ENCODE measurements at places on chromosomes 1 and 21.

DNA sequence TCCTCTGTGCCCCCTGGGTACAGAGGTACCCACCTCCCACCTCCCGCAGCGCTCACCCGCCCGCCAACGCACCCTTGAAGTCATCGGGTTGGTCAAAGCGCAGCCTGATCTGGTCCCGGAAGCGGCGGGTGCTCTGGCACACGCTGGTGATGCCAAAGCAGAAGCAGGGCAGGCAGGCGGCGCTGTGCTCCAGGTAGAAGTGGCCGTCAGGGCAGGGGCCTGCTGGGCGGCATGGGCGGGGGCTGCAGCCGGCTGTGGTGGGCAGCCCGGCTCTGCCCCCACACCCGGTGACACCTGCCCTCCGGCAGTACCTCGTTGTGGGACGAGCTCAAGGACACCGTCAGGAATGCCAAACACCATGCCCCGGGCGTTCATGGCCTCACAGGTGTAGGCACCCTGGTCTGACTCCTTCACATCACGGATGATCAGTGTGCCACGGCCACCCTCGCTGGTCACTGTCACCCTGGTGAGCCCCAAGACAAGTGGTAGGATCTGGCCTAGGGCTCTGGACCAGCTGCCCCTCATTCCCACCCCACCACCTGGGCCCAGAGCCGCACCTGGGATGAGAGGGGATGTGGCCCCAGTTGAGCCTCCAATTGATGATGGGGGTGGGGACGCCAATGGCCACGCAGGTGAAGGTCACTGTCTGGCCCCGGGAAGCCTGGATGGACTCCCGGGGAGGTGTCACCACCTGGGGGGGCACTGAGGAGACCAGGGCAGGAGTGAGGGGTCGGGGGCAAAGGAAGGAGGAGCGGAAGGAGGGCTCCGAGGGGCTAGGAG lies 52.5 kb downstream of the HSPG2 start:
- no peak for DNase-seq

DNA sequence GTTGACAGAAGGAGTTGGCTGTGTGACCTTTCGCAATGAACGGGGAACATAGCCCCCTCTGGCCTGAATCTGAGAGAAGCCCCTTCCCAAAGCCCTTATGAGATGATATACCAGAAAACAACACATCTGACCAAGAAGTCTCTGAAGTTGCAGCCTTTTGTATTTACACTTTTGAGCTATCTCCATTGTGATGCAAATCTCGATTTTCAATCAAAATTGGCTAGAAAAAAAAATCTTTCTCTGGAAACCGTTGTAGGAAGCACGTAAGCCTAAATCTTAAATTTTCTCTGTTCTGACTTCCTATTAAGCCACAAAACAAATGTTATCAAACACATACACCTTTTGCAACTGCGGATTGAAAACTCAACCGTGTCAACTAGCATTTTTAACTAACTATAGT lies 71.4 kb upstream of the OLIG2 start:
- DNase-seq, result no peak

DNA sequence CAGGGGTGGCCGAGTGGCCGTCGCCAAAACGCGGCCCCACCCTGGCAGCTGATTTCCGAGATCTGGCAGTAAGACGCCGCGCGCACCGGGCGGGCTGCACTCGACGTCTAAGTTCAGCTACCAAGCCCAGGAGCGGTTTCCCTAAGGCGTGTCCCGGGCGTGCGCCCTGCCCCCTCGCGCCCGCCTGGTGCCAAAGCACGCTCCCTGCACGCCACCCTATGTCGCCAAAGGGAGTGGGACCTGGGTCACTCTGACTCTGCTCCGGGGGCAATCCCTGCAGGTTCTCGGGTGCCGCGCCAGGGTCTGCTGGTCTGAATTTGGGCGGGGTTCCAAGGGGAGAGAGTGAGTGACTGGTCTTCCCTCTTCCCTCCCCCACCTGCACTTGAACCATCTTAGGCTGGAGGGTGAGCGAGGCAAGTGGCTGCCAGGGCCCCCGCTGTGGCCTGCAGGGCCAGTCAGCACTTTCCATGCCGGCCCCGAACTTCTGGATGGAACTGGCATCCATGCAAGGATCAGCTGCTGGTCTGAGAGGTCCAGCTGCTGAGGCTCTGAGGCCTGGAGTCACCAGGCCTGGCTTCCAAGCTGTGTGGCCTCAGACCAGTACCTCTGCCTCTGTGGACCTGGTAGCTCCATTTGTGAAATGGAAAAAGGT lies at the start of gene LRRC38:
Gene LRRC38 (minus strand): TSS at position 109 of the 652 bp plus-strand sequence. CDS start 410 bp downstream, outside the sequence.
- DNase-seq, result no peak

DNA sequence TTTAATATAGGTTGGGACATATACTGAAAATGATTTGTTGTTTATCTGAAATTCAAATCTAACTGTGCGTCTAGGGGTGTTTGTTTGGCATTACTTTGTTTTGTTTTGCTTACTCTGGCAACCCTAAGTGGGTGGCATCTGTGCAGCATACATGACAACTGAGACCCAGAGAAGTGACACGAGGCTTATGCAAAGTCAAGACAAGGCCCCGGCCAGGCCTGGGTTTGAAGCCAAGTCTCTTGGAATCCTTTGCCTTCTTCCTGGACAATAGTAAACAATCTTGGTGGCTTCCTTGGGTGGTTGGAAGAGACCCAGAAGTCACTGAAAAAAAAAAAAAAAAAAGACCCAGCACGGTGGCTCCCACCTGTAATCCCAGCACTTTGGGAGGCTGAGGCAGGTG lies 197.6 kb upstream of the TMEM51 start:
- DNase-seq, result no peak

GRCh38 chr1:22689505-22689904 lies 21.1 kb upstream of the EPHB2 start:
- DNase-seq, result no peak

DNA sequence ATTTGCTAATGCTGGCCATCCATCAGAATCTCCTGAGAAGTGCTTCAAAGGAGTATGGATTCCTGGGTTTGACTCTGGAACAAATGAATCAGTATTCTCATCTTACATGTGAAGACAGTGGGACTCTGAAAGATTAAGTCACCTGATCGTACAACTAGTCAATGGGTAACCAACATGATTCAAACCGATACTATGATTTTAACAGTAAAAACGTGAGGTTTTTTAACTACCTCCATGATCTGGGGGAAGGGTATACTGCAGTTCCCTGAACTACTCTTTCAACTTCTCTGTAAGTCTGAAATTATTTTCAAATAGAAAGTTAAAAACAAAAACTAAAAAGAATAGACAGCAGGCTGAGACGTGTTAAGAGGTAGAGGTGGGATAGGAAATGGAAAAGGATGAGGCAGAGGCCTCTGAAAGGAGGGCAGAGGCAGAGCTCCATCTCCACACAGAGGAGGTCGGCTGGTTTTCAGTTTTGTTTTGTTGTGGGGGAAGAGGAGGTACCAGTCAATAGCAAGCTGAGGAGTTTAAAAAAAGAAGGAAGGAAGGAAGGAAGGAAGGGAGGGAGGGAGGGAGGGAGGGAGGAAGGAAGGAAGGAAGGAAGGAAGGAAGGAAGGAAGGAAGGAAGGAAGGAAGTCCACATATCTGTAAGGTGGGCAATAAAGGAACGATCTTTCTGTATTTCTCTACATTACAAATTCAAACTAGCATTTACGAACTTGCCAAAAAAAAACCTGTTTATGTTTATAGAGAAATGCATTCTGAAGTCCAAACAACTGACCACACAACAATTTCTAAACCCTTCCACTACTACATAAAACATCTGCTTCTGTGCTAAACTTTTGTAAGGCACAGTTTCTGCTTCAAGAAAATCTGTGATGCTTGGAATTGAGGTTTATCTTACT lies 213.1 kb downstream of the RERE start:
- no peak for DNase-seq

- no peak for DNase-seq
Observed at GRCh38 chr1:181919542-181919941, 142.0 kb downstream of the ZNF648 start.

DNA sequence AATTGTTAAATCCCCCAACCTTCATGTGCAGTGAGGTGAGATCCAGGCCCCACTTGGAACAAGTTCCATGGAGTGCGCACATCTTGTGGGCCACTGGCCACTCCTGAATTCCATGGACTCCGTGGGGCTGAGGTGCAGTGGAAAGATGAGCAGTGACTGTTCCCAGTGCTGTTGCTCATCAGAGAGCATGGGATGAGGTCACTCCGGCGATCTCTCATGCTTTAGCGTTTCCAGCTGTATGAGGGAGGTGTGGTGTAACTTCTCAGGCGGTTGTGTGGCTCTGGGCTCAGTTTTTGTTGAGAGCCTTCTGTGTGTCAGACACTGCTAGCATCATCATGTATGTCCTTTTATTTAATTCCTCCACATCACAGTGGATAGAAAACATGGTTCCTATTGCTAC lies 96.2 kb downstream of the GALNT2 start:
- no peak for DNase-seq

DNA sequence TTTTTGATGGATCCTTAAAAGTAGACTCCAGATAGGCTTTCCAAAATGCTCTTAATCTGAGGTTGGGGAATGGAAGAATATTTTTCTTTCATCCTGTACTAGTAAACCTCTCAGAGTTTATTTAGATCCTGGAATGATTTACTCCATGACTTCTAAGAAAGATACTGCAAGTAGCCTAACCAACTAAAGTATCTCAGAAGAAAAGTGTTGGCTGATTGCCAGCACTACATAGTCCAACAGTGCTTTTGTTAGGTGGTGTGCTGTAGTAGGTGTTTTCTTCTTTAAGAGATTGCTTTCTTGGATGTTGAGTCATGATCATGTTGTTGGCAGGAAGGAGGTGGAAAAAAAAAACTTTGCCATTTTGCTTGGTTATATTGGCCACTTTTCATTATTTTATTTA lies 119.8 kb downstream of the OSBPL9 start:
- DNase-seq, result no peak

DNA sequence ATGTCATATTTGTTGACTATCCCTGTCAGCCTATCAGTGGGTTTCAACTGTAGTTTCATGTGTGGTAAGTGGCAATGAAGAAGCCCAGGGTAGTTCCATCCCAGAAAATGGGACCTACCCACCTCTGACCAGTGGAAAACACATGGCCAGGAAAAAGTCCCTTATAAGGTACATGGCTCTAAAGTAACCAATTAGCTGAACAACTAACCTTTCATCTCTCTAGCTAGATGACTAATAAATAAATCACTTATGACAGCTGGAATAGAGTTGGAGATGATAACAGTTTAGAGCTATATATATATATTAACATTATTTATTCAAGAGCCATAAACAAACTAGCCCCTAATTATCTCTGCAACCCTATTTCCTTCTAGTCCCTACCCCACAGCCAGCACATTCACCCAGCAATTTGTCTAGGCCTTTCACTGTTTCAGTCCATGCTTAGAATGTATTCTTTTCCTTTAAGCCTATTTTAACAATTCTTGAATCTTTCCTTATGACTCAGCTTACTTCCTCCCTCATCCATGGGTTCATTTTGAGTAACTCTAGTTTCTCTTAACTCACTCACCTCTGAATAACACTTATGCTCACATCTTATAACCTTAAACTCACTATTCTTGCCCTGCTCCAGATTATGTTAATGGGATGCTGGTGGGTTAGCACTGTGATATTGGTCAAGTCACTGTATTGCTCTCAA lies 83.7 kb downstream of the TNFSF18 start:
- DNase-seq, result no peak

DNA sequence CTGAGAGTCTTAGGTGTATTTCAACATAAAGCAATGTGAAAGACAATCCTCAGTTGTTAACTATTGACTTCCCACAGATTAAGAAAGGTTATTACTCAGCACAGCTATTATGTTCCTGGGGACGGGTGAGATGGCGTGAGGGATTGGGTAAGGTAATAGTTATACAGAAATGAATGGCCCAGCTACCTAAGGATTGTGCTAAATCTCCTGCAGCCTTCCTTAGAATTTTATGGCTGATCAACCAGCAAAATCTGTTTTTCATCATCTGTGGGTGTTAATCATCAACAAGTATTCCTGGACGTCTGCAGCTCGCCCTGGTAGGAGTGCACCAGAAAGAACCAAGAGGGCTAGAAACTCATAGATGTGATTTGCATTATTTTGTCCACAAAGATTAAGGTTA lies 146.0 kb upstream of the IVNS1ABP start:
- DNase-seq, result no peak

DNA sequence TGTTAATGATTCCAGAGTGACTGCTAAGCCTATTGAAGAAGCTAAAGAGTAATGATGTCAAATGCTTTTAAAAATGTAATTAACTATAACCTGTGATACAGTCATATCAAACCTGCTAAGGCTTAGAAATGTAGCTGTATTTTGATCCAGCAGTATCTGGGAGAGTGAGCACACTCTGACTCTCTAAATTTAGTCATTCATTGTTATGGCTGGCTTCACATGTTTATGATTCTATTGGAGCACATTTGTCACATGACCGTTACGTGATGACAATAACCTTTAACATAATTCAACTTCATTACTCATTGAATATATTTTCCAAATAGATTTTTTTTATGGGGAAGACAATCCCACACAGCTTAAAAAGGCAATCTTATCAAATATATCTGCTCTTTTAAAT lies 587.1 kb downstream of the LMO4 start:
- no peak for DNase-seq

DNA sequence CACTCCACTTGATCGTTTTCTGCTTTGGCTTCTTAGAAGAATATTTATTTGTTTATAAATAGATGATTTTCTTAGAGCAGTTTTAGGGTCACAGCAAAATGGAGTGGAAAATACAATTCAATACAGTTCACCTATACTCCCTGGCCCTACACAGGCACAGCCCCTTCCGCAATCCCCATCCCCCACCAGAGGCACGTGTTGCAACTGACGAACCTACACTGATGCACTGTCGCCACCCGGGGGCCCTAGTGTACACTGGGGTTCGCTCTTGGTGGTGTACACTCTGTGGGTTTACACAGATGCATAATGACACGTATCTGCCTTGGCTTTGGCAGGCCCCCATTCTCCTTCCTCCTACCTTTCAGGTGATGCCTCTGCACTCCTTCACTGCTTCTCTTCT lies 8.0 kb downstream of the ECHDC2 start:
- no peak for DNase-seq

GRCh38 chr1:46067652-46068051 lies 64.8 kb downstream of the PIK3R3 start:
- peak; percentile 6 for DNase-seq

DNA sequence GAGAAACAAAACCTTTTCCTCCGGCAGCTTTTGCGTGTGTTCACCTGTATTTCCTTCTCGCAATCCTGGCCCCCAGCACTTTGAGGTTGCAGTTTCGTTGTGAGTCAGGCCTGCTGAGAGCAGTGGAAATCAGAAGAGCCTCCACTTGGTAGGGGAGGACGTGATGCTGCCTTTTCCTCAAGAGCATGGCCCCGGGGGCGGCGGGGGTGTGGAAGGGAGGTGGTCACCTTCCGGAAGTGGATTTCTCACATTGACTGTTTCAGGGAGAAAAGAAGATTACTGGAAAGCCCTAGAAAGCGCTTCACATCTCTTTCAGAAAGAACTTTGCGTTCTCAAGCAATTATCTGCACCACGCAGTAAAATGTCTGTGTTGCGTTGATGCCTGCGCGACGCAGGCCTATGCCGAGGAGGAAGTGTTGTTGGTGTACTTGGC lies 12.2 kb upstream of the IL10 start:
- peak; percentile 75 for DNase-seq
